NCI-H2029 (cell line): ENCODE measurements at places on chromosomes 13 and 19.

- DNase-seq = no peak
Observed at GRCh38 chr19:2815923-2816322, 3.7 kb upstream of the ZNF554 start.

DNA sequence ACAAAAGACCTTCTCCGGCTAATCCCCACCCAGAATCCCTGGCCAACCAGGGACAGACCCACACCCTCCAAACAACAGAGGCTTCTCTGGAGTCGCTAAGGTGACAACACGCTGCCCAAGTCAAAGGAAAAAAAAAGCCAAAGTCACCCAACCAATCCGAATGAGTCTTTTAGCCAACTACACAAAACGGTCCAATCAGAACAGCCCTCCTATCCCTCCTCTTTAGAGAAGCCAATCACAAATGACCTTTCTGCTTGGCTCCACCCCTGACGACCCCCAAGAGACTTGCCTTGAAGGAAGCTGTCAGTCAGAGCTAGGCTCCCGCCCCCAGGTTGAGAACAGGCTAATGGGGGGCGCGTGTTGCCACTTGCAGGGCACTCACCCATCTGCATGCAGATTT is 6.6 kb upstream of the FBXW9 start:
- peak; percentile 43 for DNase-seq

GRCh38 chr19:40960062-40960685 is 30.9 kb upstream of the CYP2B6 start:
- DNase-seq = no peak

DNA sequence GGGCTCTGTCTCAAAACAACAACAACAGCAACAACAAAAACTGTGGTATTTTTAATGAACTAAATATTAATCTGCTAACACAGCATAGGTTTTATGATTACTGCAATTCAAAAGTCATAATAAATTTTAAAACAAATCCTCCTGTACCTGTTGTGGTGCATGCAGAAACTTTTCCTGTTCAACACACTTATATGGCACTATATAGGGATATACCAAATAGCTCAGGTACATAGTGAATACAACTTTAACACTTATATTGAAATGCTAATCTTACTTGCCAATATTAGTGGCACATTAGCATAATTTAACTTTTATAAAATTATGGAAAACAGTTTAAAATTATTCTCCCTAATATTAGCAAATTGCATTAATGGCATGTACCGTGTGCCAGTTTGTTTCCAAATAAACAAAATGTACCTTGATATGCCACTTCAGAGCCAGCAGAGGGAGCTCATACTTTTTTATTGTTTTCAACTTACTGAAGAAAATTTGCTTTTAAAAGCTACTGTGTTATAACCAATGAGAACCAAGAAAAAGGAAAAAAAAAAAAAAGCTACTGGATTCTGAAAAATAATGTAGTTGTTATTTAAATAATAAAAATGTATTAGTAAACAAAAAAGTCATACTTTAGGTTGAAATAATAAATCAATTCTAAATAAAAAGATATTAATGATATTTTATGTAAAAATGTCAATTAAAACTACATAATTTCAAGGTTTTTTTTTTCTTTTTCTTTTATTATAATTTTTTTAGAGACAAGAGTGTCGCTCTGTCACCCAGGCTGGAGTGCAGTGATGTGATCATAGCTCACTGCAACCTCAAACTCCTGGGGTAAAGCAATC is 18.0 kb upstream of the RBM26 start:
- DNase-seq = no peak

GRCh38 chr19:1756705-1757465 is 3.6 kb downstream of the ONECUT3 start:
- no peak for DNase-seq

GRCh38 chr19:12953799-12954611 is 3.0 kb downstream of the GADD45GIP1 start:
- DNase-seq = no peak

- no peak for DNase-seq
Observed at GRCh38 chr13:93963266-93964145, 516.0 kb downstream of the DCT start.

DNA sequence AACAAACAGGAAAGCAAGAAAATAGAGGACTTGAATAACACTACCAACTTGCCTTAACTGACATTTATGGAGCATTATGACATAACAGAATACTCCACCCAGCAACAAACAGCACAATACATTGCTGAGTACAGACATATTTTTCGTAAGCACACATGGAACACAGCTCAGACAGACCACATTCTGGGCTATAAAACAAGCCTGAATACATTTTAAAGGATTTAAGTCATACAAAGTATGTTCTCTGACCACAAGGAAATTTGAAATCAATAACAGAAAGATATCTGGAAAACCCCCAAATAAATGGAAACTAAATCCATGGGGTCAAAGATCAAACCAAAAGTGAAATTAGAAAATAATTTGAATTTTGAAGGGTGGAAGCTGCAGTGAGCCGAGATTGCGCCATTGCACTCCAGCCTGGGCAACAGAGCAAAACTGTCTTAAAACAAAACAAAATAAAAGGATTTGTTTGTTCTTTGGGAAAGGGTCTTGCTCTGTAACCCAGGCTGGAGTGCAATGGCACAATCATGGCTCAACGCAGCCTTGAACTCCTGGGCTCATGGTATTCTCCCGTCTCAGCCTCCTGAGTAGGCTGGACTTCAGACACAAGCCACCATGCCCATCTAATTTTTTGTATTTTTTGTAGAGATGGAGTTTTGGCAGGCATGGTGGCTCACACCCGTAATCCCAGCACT is 5.6 kb downstream of the ZDHHC20 start:
- no peak for DNase-seq

GRCh38 chr13:49731766-49732165 is 40.5 kb upstream of the EBPL start:
- no peak for DNase-seq
